ENCODE measurements at places on chromosomes 2 and 18.
A peak's percentile ranks its signal among the peaks of the same experiment; 100 is the strongest.

GRCh38 chr2:71498261-71498701 lies 44.9 kb downstream of the DYSF start:
- no peak for DNase-seq

DNA sequence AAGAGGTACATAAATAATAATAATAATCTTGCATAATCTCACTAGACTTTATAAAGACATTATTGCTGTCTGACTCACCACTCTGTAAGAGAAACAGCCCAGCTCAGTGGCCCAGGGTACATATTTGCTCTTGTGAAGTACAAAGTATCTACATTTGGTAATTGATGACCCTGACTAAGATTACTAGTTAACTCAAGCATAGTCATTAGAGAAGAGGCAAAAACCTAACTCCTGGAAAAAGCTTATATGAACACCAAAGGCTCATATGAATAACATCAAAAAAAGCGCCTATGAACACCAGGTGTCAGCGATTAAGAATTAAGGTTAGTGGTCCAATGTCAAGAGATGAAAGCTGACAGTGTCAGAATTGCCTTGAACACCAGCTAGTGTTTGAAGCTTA lies 38.4 kb downstream of the RAD51AP2 start:
- no peak for DNase-seq

DNA sequence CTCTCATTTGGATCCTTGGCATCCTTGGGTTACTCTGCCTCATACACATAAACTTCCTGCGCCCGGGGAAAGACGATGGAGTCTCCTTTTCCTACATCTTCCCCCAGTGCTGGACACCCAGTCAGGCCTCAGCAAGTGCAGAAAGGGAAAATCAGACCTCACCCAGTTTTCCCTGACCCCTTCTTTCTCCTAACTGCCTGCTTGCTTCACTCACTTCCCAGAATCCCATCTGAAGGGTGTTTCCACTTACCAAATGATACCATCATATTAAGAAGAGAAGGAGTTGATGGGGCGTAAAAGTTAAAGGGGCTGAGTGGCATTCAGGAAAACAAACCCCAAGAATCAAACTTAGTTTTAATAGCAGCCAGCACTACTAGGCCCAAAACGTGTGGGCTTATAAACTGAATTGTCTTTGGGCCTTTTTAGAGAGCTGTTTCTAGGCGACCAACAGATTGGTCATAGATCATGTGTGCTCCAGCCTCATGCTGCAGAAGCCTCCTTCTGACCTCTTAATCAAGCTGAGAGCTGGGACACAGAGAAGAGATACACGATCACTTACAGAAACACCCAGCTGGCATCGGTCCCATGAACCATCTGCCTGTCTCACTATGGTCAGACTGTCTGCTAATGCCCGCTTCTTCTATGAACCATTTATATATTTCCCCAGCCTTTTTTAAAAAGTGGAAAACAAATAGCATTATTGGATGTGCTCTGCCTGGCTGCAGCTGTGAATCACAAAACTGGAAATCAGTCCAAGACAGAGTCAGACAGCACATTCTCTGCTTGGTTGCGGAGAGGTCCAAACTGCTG lies 165.7 kb upstream of the SLC14A2 start:
- DNase-seq, result peak; percentile 62

DNA sequence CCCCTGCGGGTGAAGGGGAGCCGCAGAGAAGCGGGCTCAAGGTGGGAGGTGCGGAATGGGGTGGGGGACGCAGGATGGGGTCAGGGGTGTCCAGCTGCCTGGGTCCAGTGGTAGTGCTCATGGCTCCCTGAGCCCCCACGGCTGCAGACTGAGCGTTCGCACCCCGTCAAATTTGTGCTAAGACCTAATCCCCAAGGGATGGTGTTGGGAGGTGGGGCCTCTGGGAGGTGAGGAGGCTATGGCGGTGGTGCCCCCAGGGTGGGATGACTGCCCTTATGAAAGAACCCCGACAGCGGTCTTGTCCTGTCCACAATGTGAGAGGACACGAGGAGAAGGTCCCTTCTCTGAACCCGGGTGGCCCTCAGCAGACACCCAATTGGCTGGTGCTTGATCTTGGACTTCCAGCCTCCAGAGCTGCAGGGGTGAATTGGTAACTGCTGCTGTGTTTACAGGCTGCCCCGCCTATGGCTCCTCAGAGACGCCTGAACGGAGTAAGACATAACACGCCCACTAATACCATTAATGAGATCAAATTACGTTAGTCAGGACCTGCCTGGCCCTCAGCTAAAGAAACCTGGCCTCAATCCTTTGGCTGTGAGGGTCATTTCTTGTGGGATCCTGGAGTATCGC lies 42.6 kb downstream of the PXDN start:
- DNase-seq, result peak; percentile 16

DNA sequence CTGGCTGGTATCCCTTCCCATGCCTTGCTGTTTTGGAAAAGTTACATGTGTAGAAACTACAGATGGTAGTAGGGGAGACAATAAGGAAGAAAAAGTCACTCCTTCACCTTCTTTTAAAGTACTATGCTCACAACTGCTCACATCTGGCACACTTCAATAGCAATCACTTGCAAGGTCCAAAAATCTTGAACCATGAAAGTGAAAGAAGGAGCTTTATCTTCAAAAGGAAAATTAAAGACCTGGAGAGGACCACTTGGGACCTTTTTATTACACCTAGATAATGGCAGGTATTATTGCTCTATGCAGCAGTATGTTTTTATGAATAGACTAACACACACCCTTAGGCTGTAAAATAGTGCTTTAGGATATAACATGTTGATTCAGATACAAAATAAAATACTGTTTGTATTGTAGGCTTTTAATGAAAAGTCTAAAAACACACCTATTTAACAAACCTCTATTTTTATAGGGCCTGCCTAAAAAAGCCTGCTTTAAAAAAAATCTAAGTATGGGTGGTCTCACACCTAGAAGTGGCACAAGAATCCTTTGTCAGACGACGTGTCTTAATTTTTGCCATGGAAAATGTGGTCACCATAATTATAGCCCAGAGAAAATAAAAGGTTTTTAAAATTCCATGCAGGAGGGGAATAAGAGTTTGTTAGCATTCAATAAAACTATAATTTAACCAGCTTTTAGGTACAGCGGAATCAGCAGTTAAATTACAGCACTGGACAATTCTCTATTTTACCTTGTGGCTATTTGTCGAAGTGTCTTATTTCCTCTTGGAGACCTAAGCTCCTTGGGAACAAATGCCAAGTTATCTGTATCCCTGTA lies 124.0 kb downstream of the BCL2 start:
- DNase-seq, result no peak

Measured in fibroblast of the conjunctiva (primary cell).